GM23338 (cell line): ENCODE measurements at places on chromosomes 2 and 18.

- no peak overlapping the region for H3K27ac ChIP-seq
- no peaks in the 10 kb centered on the region for H3K36me3 ChIP-seq
- H3K4me3 ChIP-seq, result no peak overlapping the region
- no peak for DNase-seq
- H3K27me3 ChIP-seq, result no peaks in the 10 kb centered on the region
These were observed 223.8 kb downstream of the BCL2 start for GRCh38 chr18:63095768-63096167.

DNA sequence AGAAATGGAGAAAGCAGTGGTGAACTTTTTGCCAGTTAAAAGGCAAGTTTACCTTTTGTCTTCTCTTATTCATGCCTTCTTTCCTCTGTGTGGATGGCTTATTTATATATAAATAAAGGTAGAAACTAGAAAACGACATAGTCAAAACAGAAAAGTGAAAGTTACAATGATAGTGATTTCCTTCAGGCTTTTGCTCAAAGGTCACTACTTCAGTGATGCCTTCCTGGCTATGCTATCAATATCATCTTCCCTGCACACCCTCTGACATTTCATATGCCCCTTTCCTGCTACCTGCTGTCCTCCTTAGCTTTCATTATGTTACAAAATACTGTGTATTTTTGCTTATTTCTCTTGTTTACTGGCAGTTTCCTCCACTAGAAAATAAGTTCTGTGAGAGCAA is 132.0 kb upstream of the NOSTRIN start:
- no peak overlapping the region for H3K27ac ChIP-seq
- no peaks in the 10 kb centered on the region for H3K36me3 ChIP-seq
- no peak overlapping the region for H3K4me3 ChIP-seq
- H3K4me1 ChIP-seq, result 0 out of 2 replicates have a peak, but pooled peaks cover 4% of the 10 kb centered on the region
- no peaks in the 10 kb centered on the region for H3K27me3 ChIP-seq
- no peak for DNase-seq

DNA sequence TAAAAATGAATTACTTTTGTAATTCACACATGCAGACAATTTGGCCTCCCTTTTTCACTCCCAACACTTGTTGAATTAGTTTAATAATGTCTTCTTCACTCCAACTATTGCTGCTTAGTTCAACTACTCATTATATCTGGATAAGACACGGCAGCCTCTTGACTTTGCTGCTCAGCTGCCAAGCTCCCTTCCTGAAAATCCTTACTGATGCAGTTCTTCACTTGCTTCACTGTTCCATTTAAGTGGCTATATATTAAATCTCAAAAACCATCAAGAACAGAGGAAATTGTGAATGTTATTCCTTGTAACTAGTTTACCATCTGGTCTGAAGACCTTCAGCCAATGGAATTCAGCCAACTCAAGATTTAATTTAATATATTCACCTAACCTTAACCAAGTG is 127.1 kb downstream of the NCOA1 start:
- H3K27me3 ChIP-seq, result no peaks in the 10 kb centered on the region
- no peak for DNase-seq
- no peak overlapping the region for H3K4me3 ChIP-seq
- H3K4me1 ChIP-seq, result no peaks in the 10 kb centered on the region
- no peaks in the 10 kb centered on the region for H3K36me3 ChIP-seq

DNA sequence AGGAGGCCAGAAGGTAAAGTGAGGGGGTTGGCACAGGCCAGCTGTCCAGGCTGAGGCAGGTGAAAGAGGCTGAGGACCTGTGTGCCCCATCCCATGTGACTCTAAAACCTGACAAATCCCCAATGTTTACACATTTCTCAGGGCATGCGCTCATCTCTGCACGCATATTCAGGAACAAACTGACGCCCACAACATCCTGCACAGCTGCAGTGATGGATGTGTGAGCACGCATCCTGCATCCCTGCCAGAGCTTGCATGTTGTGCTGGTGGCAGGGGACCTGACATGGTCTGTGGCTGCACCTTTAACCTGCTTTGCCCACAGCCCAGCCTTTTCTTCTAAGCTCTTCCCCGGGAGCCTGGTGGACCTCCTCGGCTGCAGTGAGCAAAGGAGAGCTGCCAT is 83.1 kb downstream of the FBXO15 start:
- H3K4me3 ChIP-seq, result no peak overlapping the region
- DNase-seq, result no peak
- no peaks in the 10 kb centered on the region for H3K4me1 ChIP-seq
- no peaks in the 10 kb centered on the region for H3K36me3 ChIP-seq
- H3K27ac ChIP-seq, result no peak overlapping the region

- H3K4me1 ChIP-seq, result no peaks in the 10 kb centered on the region
- H3K4me3 ChIP-seq, result no peak overlapping the region
- H3K27me3 ChIP-seq, result no peaks in the 10 kb centered on the region
- H3K36me3 ChIP-seq, result no peaks in the 10 kb centered on the region
- no peak overlapping the region for H3K27ac ChIP-seq
- no peak for DNase-seq
These were observed 163.0 kb downstream of the IRS1 start for GRCh38 chr2:226636586-226636985.

DNA sequence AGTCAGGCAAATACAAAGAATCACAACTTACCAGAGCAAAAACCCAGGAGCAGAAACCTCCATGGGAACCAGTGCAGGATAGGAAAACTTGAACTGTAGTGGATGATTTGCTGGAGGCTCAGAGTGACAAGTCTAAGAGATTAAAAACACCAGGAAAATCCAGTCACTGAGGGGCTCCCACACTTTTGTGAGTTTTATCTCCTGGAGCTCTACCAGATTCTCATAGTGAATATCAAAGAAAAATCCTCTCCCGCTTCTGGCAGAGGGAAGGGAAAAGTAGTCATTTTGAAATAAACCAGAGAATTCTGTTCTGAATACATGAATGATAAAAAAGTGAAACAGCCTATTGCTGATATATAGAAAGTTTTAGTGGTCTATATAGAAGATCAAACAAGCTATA is 23.1 kb downstream of the NABP1 start:
- H3K4me3 ChIP-seq, result no peak overlapping the region
- DNase-seq, result no peak
- no peak overlapping the region for H3K27ac ChIP-seq
- H3K27me3 ChIP-seq, result no peaks in the 10 kb centered on the region
- H3K36me3 ChIP-seq, result no peaks in the 10 kb centered on the region

- no peak overlapping the region for H3K4me3 ChIP-seq
- DNase-seq, result no peak
- no peaks in the 10 kb centered on the region for H3K4me1 ChIP-seq
- no peaks in the 10 kb centered on the region for H3K27me3 ChIP-seq
- no peak overlapping the region for H3K27ac ChIP-seq
- no peaks in the 10 kb centered on the region for H3K36me3 ChIP-seq
These were observed 58.1 kb upstream of the GPC1 start for GRCh38 chr2:240377366-240377765.

DNA sequence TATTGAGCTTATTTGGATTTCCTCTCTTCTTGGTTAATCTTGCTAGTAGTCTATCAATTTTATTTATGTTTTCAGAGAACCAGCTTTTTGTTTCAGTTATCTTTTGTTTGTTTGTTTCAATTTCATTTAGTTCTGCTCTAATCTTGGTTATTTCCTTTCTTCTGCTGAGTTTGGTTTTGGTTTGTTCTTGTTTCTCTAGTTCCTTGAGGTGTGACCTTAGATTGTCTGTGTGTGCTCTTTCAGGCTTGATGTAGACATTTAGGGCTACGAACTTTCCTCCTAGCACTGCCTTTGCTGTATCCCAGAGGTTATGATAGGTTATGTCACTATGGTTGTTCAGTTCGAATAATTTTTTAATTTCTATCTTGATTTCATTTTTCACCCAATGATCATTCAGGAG is 141.6 kb downstream of the ZNF236 start:
- H3K36me3 ChIP-seq, result no peaks in the 10 kb centered on the region
- no peak for DNase-seq
- no peaks in the 10 kb centered on the region for H3K27me3 ChIP-seq
- peaks cover 21% of the 10 kb centered on the region for H3K4me1 ChIP-seq
- H3K27ac ChIP-seq, result no peak overlapping the region

DNA sequence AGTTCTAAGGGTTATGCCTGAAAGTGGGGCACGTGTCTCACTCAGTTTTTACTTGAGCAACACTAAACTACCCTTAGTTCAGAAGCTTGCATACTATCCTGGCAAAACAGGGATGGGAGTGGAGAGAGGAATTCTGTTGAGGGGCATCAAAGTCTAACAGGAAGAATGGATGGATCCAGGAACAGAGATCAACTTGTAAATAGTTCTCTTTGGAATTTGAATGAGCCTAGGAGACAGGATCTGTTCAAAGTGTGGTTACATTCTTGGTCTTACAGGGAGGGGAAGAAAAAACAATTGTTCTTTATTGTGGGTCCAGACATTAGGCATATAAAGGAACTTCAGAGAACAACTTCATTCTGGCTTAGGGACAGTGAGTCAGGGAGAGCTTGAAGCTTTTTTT is 560.2 kb downstream of the CNTNAP5 start:
- DNase-seq, result no peak
- H3K27me3 ChIP-seq, result no peaks in the 10 kb centered on the region
- H3K36me3 ChIP-seq, result no peaks in the 10 kb centered on the region
- H3K4me1 ChIP-seq, result peaks cover 18% of the 10 kb centered on the region
- H3K27ac ChIP-seq, result no peak overlapping the region
- no peak overlapping the region for H3K4me3 ChIP-seq

DNA sequence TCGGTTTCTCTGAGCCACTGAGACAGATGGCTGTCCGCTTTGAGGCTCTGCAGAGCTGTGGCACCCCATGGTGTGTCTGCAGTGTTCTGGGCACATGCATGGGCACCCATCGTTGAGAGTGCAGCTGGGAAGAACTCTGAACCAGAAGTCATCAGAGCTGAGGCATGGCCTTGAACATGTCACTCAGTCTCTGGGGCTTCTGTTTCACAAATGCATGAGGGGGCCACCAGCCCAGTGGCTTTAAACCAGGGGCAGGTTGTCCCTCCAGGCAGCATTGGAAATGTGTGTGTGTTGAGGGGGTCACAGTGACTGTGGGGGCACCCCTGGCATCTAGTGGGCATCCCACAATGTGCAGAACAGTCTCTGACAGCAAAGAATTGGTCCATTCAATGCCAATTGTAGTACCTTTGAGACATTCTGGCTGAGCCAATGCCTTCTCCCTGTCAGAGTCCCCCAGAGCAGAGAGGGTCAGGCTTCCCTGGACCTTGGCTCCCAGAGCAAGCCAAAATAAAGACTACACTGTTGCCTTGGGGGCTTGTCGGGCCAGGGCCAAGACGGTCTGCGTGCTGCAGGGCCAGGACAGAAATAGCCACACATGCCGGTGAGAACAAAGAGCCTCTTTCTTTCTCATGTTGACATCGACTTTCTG is 9.3 kb upstream of the PSMD1 start:
- peaks cover 14% of the 10 kb centered on the region for H3K27me3 ChIP-seq
- peaks cover 2% of the 10 kb centered on the region; the same call in 1 of the 2 replicates for H3K4me1 ChIP-seq
- DNase-seq, result no peak

GRCh38 chr2:176167398-176167797 is 10.3 kb downstream of the HOXD3 start:
- no peaks in the 10 kb centered on the region; the same call in 1 of the 2 replicates for H3K36me3 ChIP-seq
- H3K27me3 ChIP-seq, result peaks cover 100% of the 10 kb centered on the region
- no peak overlapping the region for H3K27ac ChIP-seq
- H3K4me1 ChIP-seq, result peaks cover 48% of the 10 kb centered on the region
- no peak for DNase-seq

DNA sequence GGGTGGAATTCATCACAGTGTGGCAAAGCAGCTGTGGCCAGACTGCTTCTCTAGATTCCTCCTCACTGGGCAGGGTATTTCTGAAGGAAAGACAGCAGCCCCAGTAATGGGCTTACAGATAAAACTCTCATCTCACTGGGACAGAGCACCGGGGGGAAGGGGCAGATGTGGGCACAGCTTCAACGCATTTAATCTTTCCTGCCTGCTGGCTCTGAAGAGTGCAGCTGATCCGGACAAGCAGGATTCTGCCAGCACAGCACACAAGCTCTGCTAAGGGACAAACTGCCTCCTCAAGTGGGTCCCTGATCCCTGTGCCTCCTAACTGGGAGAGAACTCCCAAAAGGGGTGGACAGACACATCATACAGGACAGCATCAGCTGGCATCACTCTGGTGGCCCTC is 779.9 kb upstream of the CNTNAP5 start:
- DNase-seq, result no peak
- no peak overlapping the region for H3K4me3 ChIP-seq
- H3K36me3 ChIP-seq, result 0 out of 2 replicates have a peak, but pooled peaks cover 2% of the 10 kb centered on the region
- H3K4me1 ChIP-seq, result no peaks in the 10 kb centered on the region
- no peak overlapping the region for H3K27ac ChIP-seq

DNA sequence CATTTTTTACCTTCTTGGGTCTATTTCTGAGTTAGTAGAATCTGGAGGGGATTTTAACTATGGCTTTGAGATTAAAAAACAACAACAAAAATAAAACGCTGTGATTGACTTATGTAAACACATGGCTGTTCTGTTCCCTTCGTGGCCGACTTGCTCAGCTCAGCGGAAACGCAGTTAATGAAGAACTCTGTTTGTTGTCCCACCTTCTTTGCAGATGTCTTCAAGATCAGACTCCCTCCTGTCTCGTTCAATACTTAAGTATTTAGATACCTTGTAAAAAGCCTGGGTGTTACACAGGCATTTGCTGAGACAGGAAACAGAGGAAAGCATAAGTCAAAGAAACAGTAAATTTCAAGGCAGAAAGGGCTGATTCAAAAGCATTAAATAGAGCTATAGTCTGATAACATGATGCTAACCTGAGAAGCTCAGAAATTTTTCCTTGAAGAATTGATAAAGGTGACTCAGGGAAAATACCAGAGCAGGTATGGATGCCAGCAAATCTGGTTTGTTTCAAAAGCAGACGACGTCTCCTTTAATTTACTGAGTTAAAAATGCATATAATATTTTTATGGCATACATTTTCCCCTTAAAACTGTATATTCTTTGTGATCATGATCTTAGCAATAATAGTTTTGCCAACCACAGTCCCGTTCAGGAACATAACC is 21.7 kb upstream of the POLI start:
- DNase-seq, result peak; percentile 42
- H3K4me1 ChIP-seq, result peaks cover 16% of the 10 kb centered on the region
- H3K36me3 ChIP-seq, result no peaks in the 10 kb centered on the region
- 0 out of 2 replicates have a peak overlapping the region, but pooled peaks have one; percentile 1 for H3K4me3 ChIP-seq
- H3K27ac ChIP-seq, result peak overlapping the region; percentile 98

GRCh38 chr2:181697571-181697970 is 17.3 kb upstream of the NEUROD1 start:
- DNase-seq, result no peak
- H3K27me3 ChIP-seq, result no peaks in the 10 kb centered on the region
- no peaks in the 10 kb centered on the region for H3K4me1 ChIP-seq
- no peak overlapping the region for H3K27ac ChIP-seq

DNA sequence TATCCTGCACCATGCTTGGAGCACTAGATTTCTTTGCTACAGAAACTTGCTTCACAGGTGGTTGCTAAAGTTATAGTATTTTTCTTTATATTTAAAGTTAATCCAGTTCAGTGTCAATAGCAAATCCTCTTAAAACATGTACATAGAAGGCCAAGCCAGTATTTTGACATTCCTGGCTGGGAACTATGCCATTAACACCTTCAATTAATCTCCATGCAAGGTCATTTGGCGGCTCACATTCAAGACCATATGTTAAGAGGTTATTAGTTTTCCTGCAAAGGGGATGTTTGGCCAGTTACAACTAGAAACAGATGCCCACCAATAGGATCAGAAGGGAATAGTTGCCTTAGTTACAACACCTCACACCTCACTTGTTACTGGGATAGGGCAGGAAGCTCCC is 261.3 kb upstream of the MEIS1 start:
- H3K27me3 ChIP-seq, result no peaks in the 10 kb centered on the region
- H3K4me1 ChIP-seq, result no peaks in the 10 kb centered on the region
- H3K4me3 ChIP-seq, result no peak overlapping the region
- no peaks in the 10 kb centered on the region for H3K36me3 ChIP-seq
- H3K27ac ChIP-seq, result no peak overlapping the region
- DNase-seq, result no peak

- no peak overlapping the region for H3K27ac ChIP-seq
- H3K27me3 ChIP-seq, result no peaks in the 10 kb centered on the region
- DNase-seq, result no peak
- no peaks in the 10 kb centered on the region for H3K36me3 ChIP-seq
- H3K4me1 ChIP-seq, result no peaks in the 10 kb centered on the region
These were observed 79.0 kb downstream of the HDAC4 start for GRCh38 chr2:239321596-239322415.
